ENCODE measurements at places on chromosomes 12 and 14. TPM values are rescaled to one million over a fixed set of nuclear protein-coding genes. Genes with fewer than 3 reads are reported as not detected.

DNA sequence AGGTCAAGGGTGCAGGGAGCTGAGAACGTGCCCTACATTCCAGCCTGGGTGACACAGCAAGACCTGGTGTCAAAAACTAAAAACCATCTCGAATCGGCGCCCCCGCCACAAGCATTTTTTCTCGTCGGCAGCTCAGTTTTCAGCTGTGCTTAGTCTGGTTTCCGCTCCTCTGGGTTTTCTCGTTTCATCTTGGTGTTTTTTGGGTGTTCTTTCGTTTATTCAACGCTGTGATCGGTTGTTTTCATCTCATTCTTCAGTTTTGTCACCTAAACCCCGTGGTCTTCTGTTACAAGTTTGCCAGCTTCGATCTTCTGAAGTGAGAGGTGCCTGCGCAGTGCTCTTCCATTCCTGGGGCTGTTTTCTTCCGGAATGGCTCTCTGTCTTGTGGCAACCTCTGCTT lies 41.4 kb downstream of the NOC4L start:
- no peaks in the 10 kb centered on the region for H3K27me3 ChIP-seq
- no peaks in the 10 kb centered on the region for H3K36me3 ChIP-seq
- DNase-seq = no peak
- no peak overlapping the region for H3K4me3 ChIP-seq
- no peaks in the 10 kb centered on the region for H3K4me1 ChIP-seq

DNA sequence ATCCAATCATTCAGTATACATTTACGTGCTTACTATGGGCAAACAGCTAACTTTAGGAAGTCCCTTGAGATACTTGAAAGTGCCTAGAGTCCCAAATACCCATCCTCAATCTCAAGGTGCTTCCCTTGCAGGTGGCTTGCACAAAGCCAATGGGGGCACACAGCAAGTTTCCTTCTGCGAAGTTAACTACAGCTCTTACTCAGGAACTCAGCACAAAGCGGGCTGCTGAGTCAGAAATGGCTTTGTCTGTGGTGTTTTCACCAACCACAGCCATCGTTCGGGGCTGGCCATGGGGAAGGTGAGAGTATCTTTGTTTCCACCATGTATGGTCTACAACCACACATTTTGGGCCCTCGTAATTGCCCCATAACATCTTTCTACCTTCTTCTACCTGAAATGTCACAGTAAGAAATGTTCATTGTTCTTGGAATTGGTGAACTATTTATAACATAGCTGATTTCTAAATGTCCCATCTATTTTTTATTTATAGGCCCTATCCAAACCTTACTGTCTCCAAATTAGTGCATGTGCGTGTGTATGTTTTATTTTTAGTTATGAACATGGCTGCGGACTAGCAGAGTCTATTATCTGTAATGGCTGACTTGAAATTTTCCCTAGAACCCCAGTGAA lies 13.9 kb downstream of the MFAP5 start:
- H3K27me3 ChIP-seq = no peaks in the 10 kb centered on the region
- H3K4me3 ChIP-seq = no peak overlapping the region
- H3K36me3 ChIP-seq = no peaks in the 10 kb centered on the region
- no peak overlapping the region for H3K27ac ChIP-seq
- no peak for DNase-seq
- H3K4me1 ChIP-seq = no peaks in the 10 kb centered on the region

DNA sequence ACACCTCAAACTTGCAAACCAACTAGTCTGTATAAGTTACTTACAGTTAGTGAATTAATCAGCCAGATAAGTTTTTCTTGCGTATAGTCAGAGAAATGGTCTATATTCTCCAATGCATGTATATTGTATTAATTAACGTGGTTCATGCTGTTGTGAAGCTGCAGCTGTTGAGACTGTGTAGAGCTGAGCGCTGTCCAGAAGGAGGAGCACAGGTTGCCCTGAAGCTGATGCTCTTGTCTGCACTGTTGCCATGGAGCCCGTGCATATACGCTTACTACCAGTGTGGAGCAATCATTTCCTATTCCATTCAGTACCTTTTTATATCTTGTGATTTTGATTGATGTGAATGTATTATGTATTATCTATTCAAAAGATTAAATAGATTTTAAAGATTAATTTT lies 74.3 kb upstream of the ARID2 start:
- H3K27me3 ChIP-seq = no peaks in the 10 kb centered on the region
- peaks cover 3% of the 10 kb centered on the region for H3K36me3 ChIP-seq
- H3K4me3 ChIP-seq = no peak overlapping the region
- DNase-seq = no peak
- H3K27ac ChIP-seq = no peak overlapping the region
- no peaks in the 10 kb centered on the region for H3K4me1 ChIP-seq

- H3K36me3 ChIP-seq = no peaks in the 10 kb centered on the region
- no peaks in the 10 kb centered on the region for H3K4me1 ChIP-seq
- H3K27ac ChIP-seq = no peak overlapping the region
Measured at GRCh38 chr12:133233993-133234564, 1.6 kb downstream of the ANHX start.

DNA sequence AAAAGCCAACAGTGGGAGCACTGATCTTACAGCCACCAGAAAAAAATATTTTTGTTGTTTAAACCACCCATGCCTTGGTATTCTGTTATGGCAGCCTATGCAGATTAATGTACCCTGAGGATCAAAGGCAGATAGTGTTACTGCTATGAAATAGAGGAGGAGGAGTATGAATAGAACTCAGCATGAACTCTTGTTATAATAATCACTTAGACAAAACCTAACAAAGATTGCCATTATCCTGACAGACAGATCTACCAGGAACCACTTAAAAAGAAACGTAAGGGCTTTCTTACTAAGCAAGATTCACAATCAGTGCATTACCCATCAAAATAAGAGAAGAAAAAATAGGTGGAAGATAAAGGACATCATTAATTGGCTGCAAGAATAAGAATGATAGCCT lies 558.3 kb downstream of the GALC start:
- no peaks in the 10 kb centered on the region for H3K4me1 ChIP-seq
- H3K27me3 ChIP-seq = no peaks in the 10 kb centered on the region
- DNase-seq = no peak
- H3K4me3 ChIP-seq = no peak overlapping the region
- no peaks in the 10 kb centered on the region for H3K36me3 ChIP-seq
- no peak overlapping the region for H3K27ac ChIP-seq

Gene PCK2
- 15.4 TPM for total RNA-seq

GRCh38 chr14:89276424-89276975 lies 140.5 kb downstream of the FOXN3 start:
- H3K4me3 ChIP-seq = no peak overlapping the region
- H3K4me1 ChIP-seq = no peaks in the 10 kb centered on the region
- no peak for DNase-seq
- H3K27me3 ChIP-seq = no peaks in the 10 kb centered on the region

Gene ACRBP
- 49.6 TPM for total RNA-seq

Gene MMP19
- total RNA-seq = 2.6 TPM

Gene NEUROD4
- 0.11 TPM for total RNA-seq
